Activated naive CD8-positive, alpha-beta T cell treated with anti-CD3 and anti-CD28 coated beads, Interleukin-2, amount 50 U/mL, for 24 hours (primary cell): ENCODE measurements at places on chromosomes 4 and X.

DNA sequence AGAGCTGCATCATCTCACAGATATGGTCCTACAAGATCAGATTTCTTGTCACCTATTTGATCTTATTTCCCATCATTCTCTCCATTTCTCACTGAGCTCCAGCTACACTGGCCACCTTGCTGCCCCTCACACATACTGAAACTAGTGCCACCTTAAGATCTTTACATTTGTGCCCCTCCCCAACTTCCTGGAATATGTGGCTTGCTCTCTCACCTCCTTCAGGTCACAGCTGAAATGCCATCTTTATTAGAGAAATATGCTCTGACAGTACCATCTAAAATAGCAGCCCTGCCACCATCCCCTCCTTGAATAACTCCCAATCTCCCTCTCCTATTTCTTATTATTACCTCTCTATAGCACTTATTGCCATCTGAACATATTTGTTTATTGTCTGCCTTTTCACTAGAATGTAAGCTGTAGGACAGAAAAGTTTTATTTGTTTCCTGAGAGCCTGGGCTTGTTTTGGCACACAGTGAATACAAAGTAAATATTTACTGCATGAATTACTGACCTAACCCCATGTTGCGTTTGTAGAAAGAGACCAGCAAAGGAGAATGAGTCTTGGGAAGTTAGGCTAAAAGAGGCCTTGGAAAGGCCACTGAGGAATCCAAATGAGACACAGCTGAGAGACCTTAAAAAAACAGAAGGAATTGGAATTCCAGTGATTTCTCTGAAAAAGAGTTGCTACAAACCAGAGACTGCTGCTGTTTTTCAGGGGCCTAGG is 22.7 kb downstream of the DYNLT3 start:
- DNase-seq: no peak

DNA sequence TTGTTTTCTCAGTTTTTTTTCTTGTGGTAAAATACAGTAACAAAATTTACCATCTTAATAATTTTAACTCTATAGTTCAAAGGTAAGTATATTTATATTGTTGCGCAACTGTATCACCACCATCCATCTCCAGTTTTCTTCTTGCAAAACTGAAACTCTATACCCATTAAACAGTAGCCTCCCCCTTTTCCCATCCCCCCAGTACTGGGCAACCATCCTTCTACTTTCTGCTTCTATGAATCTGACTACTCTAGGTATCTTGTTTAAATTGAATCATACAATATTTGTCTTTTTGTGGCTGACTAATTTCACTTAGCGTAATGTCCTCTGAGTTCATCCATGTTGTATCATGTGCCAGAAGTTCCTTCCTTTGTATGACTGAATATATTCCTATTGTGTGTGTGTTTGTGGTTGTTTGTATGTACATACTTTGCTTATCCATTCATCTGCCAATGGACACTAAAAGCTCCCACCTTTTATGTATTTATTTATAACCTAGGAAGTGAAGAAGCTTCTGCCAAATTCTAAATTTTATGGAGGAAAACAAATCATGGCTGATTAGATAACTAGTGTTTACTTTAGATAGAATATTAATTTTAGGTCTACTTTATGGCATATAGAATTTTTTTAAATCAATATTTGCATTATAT is 10.0 kb downstream of the ABHD18 start:
- no peak for DNase-seq

DNA sequence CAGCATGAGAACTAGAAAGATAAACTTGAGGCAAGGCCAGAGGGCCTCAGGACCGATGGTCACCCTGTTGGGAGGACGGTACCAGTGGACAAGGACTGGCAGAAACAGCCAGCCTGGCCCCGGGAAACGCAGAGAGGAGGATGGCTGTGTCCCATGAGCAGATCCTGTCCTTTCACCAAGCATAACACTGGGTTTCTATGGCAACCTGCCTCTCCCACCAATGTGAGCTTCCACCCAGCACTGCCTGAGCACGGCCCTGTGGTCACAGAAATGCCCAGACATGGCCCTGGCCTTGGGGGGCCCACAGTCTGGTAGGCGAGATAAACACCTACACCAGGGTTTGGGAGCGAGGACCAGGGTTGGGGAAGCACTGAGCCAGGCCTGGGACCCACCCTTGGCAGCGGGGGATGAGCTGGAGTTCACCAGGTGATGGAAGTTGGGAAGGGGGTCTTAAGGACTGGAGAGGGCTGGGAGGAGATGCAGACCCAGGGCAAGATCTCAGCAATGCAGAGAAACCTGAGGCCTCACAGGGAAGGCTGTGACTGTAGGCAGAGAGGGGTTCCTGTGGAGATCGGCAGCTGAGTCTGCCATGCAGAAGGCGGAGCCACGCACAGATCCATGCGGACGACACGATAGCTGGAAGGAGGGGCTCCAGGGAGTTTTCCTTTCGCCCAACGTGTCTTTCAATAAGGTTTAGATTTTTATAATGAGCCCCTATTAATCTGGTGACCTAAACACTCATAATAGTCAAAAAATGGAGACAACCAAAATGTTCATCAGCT is 32.7 kb upstream of the CRMP1 start:
- DNase-seq: no peak

DNA sequence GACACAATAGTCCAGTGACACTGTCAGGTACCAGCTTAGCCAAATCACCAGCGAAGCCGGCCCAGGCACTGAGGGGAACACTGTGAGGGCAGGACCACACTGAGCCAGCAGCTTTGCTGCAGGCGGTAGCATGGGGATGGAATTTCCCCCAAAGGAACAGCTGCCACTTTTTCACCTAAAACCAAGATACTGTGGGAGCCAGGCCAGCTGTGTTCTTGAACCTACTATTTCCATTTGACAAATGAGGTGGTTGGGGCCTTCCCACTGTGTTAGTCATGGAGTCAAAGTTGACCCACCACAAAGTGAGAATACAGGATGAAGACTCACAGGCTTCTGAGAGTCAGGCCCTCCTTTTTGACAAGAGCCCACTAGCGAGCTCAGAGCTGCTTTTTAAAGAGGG is 70.7 kb upstream of the SH3RF1 start:
- DNase-seq: no peak

DNA sequence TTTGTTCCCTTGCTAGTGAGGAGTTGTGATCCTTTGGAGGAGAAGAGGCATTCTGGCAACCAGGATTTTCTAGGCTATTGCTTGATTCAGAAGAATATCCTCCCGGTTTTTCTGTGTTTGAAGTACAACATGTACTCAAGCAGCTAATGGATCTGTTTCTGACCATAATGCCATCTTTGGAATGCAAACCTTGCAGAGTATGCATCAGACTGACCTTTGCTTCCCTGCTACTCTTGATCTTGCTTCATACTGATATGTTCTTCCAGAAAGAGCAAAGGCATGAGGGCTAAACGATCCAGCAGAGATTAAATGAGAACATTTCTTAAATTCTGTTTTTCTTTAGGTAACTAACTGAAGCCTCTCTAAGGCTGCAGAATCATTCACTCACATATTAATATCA is 265.4 kb upstream of the SLC7A11 start:
- DNase-seq: no peak

- DNase-seq: no peak
These were observed 153.0 kb upstream of the PSAPL1 start for GRCh38 chr4:7587433-7588405.

- DNase-seq: no peak
These were observed 64.9 kb downstream of the SORCS2 start for GRCh38 chr4:7256984-7257810.

DNA sequence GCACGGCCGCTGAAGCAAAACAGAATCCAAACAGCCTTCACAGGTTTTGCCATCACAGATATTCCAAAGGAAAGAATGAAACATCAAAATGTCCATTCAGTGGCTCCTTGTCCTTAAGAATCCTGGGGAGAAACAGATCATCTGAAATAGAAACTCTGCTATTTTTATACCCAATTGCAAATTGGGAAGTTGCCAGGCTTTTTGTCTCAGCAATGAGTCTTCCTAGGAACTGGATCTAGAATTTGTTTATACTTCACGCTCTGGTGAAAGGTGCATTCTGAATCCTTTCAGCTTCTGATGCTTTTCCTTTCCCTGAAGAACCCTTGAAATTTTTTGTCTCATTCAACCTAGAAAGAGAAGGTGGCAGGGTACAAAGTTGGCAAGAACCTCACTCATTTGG is 218.9 kb downstream of the FBXW7 start:
- DNase-seq: no peak

DNA sequence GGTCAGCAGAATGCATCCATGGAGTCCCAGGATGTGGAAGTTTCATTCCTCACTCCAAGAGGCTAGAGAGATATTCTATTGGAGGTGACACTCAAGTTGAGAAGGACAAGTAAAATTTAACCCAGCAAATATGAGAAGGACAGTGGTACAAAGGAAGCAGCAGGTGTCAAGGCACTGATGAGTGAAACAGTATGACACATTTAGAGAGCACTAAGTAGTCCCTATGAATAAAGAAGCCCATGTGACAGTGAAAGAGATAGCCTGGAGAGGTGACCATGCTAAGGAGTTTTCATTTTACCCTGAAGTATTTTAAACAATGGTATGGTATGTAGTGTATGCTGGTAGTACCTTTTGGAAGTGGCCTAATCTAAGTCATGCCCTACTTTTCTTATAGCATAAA is 9.2 kb downstream of the BMX start:
- DNase-seq: no peak

DNA sequence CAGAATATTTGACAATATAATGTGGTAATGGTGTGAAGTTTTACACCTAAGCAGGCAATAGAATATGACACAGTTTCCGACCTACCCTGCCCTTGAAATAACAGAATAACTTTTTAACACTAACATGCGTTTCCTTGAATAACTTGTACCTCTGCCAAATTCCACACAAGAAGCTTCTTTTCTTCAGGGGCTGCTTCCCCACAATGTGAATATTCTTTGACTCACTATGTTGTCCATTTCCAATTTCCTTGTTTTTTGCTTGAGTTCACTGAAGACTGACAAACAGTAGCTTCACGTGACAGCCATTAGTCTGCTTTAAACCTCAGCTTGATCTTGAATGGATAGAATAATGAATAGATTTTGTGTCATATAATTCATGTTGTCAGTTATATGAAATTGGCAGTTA is 14.3 kb downstream of the SHROOM3 start:
- DNase-seq: no peak

DNA sequence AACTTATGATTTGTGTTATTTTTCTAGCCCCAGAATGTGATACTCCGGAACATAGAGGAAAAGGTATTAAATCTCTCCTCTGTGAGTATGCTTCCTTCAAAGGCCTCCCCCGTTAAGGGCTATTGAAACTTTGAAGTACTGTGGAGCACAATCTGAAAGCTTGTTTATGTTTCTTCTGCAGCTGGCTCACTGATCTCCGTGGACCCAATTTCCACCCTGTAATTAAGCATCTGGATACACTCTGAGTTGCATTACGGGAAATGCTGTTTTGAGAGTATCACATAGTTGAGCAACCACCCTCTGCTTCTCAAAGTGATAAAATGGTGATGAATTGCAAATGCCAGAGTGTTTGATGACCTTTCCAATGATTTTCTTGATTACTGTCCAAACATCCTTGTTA is 296.8 kb upstream of the PABPC5 start:
- no peak for DNase-seq

GRCh38 chr4:60682901-60683300 is 517.2 kb upstream of the ADGRL3 start:
- no peak for DNase-seq

DNA sequence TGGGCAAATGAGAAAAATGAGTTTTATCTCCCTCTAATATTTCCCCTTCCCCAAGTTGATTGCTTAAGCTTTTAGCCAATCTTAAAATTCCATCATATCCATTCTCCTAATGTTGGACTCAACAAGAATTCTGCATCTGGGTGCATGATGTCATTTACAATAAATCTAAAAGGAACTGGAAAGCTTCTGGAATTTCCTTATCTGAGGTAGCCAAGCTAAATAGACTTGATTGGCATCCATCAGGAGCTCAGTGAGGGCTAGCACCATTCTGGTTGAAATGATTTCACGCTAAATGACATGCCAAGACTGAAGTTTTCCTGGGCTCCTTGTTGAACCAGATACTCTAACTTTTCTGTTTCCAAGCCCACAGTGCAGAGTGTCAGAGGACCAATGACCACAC is 110.3 kb upstream of the SCML1 start:
- DNase-seq: no peak
